ENCODE measurements at places on chromosomes 7 and 10. TPM values are rescaled to one million over a fixed set of nuclear protein-coding genes. Genes with fewer than 3 reads are reported as not detected.

Gene OR2A7
- total RNA-seq: 2.2 TPM

Gene ZPBP
- total RNA-seq: not detected

DNA sequence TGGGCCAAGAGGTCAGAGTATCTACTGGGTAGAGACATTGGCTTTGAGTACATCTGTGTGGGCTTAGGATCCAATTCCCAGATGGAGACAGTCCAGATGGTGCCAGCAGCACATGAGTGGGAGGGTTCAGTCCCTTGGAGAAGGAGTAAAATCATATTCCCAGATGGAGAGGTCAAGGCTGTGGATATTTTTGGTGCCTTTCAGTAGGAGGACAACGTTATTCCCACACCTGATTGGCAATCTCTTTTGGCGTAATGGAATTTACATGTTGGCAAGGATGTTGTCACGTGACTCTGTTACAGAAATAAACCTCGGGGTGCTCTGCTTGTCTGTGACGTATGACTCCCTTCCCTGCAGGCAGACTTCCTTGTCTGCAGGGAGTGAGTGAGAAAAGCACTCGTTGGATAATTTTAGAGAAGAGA is 27.6 kb downstream of the NPS start:
- no peak for DNase-seq

Gene PNLIPRP1
- not detected for total RNA-seq

- DNase-seq: no peak
Measured at GRCh38 chr7:23315366-23315765, 16.2 kb downstream of the MALSU1 start.

Gene DKK1
- not detected for total RNA-seq

GRCh38 chr7:45036796-45037195 is 36.8 kb downstream of the CCM2 start:
- DNase-seq: no peak

GRCh38 chr10:62085404-62085803 is 183.2 kb downstream of the RTKN2 start:
- DNase-seq: no peak
